Endothelial cell of umbilical vein (primary cell): ENCODE measurements at places on chromosomes 13 and 19.
A peak's percentile ranks its signal among the peaks of the same experiment; 100 is the strongest.

GRCh38 chr13:66951426-66951825, 278.7 kb downstream of the PCDH9 start:
- DNase-seq: no peak
- no peaks in the 10 kb centered on the region for H3K27me3 ChIP-seq
- H3K27ac ChIP-seq: no peak overlapping the region
- H3K4me3 ChIP-seq: no peak overlapping the region

DNA sequence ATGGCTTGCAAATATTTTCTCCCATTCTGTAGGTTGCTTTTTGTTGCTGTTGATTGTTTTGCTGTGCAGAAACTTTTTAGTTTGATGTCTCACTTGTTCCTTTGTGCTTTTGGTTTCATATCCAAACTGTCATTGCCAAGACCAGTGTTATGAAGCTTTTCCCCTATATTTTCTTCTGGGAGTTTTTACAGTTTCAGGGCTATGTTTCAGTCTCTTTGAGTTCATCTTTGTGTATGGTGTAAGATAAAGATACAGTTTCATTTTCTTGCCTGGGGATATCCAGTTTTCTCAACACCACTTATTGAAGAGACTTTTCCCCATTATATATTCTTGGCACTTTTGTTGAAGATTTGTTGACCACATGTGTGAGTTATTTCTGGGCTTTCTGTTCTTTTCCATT, 139.9 kb downstream of the MRPL57 start:
- H3K4me1 ChIP-seq: no peaks in the 10 kb centered on the region
- H3K4me3 ChIP-seq: no peak overlapping the region

DNA sequence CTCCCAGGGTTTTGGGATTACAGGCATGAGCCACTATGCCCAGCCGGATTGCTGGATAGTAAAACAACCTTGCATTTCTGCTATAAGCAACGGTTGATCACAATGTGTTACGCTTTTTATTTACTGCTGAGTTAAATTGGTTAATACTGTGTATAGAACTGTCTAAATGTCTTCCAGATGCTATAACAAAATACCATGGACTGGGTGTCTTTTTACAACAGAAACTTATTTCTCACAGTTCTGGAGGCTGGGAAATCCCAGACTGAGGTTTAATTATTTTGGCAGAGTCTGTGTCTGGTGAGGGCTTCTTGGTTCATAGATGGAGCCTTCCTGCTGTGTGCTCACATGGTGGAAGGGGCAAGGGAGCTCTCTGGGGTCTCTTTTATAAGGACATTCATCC, 65.5 kb downstream of the ING1 start:
- H3K27ac ChIP-seq: no peak overlapping the region
- H3K4me3 ChIP-seq: no peak overlapping the region
- H3K36me3 ChIP-seq: no peaks in the 10 kb centered on the region
- H3K4me1 ChIP-seq: no peaks in the 10 kb centered on the region
- no peak for DNase-seq
- no peaks in the 10 kb centered on the region for H3K27me3 ChIP-seq

- H3K4me1 ChIP-seq: no peaks in the 10 kb centered on the region
- no peak for DNase-seq
- peaks cover 6% of the 10 kb centered on the region for H3K27me3 ChIP-seq
- H3K36me3 ChIP-seq: no peaks in the 10 kb centered on the region
Measured at GRCh38 chr19:38564981-38565690, 52.6 kb downstream of the MAP4K1 start.

GRCh38 chr19:18202778-18203407, 949 bp downstream of the RAB3A start:
- no peak for DNase-seq
- H3K36me3 ChIP-seq: no peaks in the 10 kb centered on the region
- no peak overlapping the region for H3K27ac ChIP-seq
- peaks cover 10% of the 10 kb centered on the region for H3K4me1 ChIP-seq
- H3K4me3 ChIP-seq: no peak overlapping the region

GRCh38 chr13:32790731-32791130, 204.5 kb downstream of the PDS5B start:
- no peak overlapping the region for H3K27ac ChIP-seq
- H3K4me1 ChIP-seq: no peaks in the 10 kb centered on the region
- no peaks in the 10 kb centered on the region for H3K36me3 ChIP-seq

DNA sequence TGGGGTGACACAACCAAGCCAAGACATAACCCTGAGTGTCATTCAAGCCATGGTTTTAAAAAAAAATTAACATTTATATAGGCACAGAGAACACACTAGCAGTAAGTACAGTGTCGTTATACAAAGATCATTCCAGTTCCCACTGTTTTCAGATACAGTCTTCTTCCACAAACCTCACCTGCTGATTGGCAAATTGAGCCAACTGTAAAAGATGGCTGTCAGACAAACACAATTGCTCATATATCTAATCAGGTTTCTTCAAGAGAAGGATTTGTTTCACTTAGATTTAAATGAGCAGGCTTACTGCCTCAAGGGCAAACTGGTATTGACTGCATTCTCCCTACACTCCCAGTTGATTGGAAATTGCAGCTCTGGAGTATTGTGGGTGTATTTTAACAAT, 308.9 kb downstream of the RBM26 start:
- DNase-seq: no peak
- H3K36me3 ChIP-seq: no peaks in the 10 kb centered on the region
- H3K27ac ChIP-seq: no peak overlapping the region
- H3K27me3 ChIP-seq: no peaks in the 10 kb centered on the region
- no peak overlapping the region for H3K4me3 ChIP-seq

GRCh38 chr13:99120751-99121150, 79.9 kb upstream of the UBAC2 start:
- H3K27me3 ChIP-seq: no peaks in the 10 kb centered on the region
- no peak overlapping the region for H3K4me3 ChIP-seq
- peaks cover 10% of the 10 kb centered on the region for H3K4me1 ChIP-seq
- no peak overlapping the region for H3K27ac ChIP-seq
- no peak for DNase-seq
- no peaks in the 10 kb centered on the region for H3K36me3 ChIP-seq

GRCh38 chr13:61255040-61255796, 160.4 kb downstream of the PCDH20 start:
- H3K4me1 ChIP-seq: no peaks in the 10 kb centered on the region
- H3K4me3 ChIP-seq: no peak overlapping the region
- no peak overlapping the region for H3K27ac ChIP-seq
- no peaks in the 10 kb centered on the region for H3K27me3 ChIP-seq

- no peaks in the 10 kb centered on the region for H3K36me3 ChIP-seq
- H3K4me1 ChIP-seq: no peaks in the 10 kb centered on the region
- peaks cover 26% of the 10 kb centered on the region for H3K27me3 ChIP-seq
- no peak overlapping the region for H3K4me3 ChIP-seq
- no peak for DNase-seq
- H3K27ac ChIP-seq: no peak overlapping the region
Measured at GRCh38 chr19:46648961-46649960, 11.7 kb downstream of the DACT3 start.

GRCh38 chr13:23889615-23890607, 711 bp upstream of the MIPEP start:
- no peaks in the 10 kb centered on the region for H3K36me3 ChIP-seq
- peaks cover 10% of the 10 kb centered on the region for H3K4me1 ChIP-seq
- no peak overlapping the region for H3K27ac ChIP-seq
- DNase-seq: no peak
- H3K27me3 ChIP-seq: no peaks in the 10 kb centered on the region

DNA sequence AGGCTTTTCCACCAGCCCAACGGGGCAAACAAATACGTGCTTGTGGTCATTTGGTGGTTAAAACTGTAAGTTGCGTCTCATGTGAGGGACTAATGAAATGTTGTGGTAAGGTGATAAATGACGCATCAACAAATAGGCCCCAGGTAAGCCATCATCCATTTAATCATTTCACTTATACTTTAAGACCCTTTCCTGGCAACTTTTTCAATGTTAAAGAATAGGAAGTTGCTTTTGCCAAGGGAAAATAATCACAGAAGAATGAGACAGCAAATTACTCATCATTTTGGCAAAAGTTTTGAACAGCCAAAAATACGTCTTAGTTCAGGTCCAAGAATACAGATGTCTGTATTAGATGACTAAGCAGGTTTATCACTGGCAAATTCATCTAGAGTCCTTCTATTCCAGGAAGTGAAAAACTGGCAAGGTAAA, 660.4 kb downstream of the SLITRK1 start:
- H3K27ac ChIP-seq: no peak overlapping the region
- DNase-seq: no peak
- H3K36me3 ChIP-seq: no peaks in the 10 kb centered on the region
- no peaks in the 10 kb centered on the region for H3K27me3 ChIP-seq
- H3K4me3 ChIP-seq: no peak overlapping the region

DNA sequence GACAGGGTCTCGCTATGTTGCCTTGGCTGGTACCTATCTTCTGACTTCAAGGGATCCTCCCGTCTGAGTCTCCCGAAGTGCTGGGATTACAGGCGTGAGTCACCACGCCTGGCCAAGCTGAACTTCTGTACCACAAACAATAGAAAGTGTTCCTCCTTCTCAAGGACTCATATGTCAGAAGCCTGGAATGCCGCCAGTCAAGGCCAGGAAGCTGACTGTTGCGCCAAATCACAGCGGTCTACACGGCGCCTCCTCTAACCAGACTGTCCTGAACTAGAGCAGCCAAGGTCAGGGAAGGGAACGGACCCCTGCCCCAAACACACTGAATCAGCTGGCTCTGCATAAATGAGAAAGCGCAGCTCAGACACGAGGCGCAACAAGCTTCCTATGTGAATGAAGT, 14.6 kb downstream of the RAB20 start:
- no peaks in the 10 kb centered on the region for H3K36me3 ChIP-seq
- H3K27me3 ChIP-seq: no peaks in the 10 kb centered on the region
- DNase-seq: peak; percentile 94
- peaks cover 12% of the 10 kb centered on the region for H3K4me1 ChIP-seq
- no peak overlapping the region for H3K4me3 ChIP-seq

GRCh38 chr19:3055741-3056416, 6.4 kb downstream of the TLE5 start:
- no peak overlapping the region for H3K27ac ChIP-seq
- H3K36me3 ChIP-seq: peaks cover 44% of the 10 kb centered on the region
- H3K4me1 ChIP-seq: peaks cover 3% of the 10 kb centered on the region
- H3K4me3 ChIP-seq: no peak overlapping the region
- DNase-seq: no peak
- no peaks in the 10 kb centered on the region for H3K27me3 ChIP-seq

DNA sequence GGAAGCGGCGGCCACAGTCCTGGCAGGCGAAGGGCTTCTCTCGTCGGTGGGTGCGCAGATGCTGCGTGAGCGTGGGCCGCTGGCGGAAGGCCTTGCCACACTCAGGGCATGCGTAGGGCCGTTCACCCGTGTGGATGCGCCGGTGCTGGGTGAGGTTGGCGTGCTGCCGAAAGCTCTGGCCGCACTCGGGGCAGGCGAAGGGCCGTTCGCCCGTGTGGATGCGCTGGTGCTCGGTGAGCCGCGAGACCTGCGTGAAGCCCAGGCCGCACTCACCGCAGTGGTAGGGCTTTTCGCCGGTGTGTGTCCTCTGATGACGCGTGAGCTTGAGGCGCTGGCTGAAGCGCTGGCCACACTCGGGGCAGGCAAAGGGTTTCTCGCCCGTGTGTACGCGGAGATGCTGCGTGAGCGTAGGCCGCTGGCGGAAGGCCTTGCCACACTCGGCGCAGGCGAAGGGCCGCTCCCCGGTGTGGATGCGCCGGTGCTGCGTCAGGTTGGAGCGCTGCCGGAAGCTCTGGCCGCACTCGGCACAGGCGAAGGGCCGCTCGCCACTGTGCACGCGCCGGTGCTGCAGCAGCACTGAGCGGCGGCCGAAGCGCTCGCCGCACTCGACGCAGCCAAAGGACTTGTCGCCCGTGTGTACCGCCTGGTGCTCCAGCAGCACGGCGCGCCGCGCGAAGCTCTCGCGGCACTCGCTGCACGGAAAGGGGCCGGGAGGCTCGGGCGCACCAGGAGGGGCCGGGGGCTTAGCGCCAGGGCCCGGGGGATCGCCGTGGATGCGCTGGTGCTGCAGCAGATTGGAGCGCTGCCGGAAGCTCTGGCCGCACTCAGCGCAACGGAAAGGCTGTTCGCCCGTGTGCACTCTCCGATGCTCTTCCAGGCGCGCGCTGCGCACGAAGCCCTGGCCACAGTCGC, 4.0 kb upstream of the UBE2M start:
- H3K27ac ChIP-seq: no peak overlapping the region
- H3K4me1 ChIP-seq: peaks cover 24% of the 10 kb centered on the region
- H3K27me3 ChIP-seq: peaks cover 11% of the 10 kb centered on the region

- no peaks in the 10 kb centered on the region for H3K36me3 ChIP-seq
- peak; percentile 99 for DNase-seq
- H3K27ac ChIP-seq: peak overlapping the region; percentile 98
Measured at GRCh38 chr13:106349080-106349931, 186.2 kb downstream of the EFNB2 start.

DNA sequence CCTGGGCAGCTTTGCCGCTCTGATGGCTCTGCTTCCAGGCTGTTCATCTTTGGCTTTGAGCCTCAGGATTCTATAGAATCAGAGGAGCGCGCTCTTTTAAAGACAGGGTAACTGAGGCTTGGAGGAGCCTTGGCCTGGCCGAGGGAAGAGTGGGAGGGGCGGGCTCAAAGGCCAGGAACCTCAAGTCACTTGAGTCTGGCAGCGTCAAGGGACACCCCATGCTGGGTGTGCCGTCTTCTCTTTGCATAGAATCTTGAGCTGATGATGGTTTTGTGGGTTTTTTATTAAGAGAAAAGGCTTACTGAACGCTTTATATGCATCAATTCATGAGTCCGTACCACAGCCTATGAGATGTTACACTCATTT, 1.1 kb downstream of the PGLS start:
- H3K4me1 ChIP-seq: peaks cover 13% of the 10 kb centered on the region
- peaks cover 6% of the 10 kb centered on the region for H3K36me3 ChIP-seq
- H3K27me3 ChIP-seq: no peaks in the 10 kb centered on the region
- peak overlapping the region; percentile 81 for H3K4me3 ChIP-seq
- DNase-seq: no peak

DNA sequence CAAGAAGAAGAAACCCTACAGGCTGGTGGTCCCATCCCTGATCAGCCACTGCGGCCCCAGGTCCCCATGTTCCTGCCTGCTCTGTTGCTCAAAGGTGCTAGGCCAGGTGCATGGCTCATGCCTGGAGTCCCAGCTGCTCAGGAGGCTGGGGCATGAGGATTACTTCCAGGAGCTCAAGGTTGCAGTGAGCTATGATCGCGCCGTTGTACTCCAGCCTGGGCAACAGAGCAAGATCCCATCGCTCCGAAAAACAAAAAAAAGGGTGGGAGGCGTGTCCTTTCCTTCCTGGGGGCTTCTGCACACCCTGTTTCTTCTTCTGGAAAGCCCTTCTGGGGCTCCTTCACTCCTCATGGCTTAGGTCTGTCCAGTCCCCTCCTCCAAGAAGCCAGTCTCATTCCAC, 11.9 kb upstream of the TINCR start:
- no peaks in the 10 kb centered on the region for H3K27me3 ChIP-seq
- H3K27ac ChIP-seq: no peak overlapping the region
- DNase-seq: no peak
- H3K4me1 ChIP-seq: no peaks in the 10 kb centered on the region
